Muscle of arm (tissue), 14 donors: ENCODE measurements at places on chromosomes 6 and 20.
A peak's percentile ranks its signal among the peaks of the same experiment; 100 is the strongest.

GRCh38 chr6:132746048-132746447 lies 11.7 kb downstream of the VNN2 start:
- no peak for DNase-seq

- no peak for DNase-seq
Measured at GRCh38 chr6:32396028-32396427, 11.0 kb downstream of the BTNL2 start.

DNA sequence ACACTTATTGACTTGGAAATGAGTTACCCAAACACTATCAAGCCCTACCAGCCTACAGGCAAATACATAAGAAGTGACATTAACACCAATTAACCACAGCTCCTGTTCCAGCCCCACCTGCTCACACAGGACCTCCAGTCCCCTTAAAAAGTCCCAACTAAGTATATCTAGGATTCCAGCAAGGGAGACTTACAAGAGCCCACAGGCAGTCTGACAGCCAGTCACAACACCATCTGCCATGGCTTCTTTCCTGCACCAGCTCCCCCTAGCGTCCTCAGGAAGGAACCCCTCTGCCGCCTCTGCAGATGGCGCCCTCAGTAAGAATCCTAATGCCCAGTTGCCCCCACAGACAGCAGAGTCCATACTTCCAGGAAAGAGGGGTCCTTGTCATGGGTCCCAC lies 122.1 kb downstream of the HIVEP2 start:
- DNase-seq: no peak

- DNase-seq: no peak
Measured at GRCh38 chr6:5081182-5081581, 4.0 kb upstream of the PPP1R3G start.

DNA sequence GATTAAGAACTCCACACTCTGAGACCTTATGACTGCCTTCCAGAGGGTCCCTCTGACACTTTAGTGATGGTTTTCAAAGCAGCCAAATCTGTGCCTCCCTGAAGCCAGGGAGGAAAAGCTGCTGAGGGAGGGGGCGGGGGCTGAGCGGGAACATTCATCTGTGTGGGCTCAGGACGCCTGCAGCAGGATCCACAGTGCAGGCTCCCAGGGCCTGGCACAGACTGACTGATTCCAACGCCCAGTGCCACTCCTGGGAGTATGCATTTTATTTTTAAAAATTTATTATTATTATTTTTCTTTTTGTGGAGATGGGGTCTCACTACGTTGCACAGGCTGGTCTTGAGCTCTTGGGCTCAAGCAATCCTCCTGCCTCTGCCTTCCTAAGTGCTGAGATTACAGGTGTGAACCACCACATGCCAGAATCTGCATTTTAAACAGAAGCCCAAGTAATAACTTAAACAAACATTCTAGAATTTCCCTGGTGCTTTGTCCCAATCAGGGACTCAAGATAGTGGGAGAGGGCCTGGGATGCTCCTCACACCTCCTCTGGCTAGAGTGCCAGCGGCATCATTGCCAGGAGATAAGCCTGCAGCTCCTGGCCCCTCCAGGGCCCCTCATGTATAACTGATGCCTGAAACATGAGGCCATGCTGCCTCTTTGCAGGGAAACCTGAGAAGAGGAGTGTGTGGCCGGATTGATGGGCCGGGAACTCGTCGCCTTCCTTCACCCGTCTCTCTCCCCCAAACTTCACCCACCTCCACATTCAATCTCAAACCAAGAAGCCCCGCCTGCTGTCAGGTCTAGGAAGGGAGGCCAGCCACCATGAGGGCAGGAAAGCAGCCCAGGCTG lies 438 bp upstream of the TMC2 start:
- DNase-seq: no peak

GRCh38 chr20:60139663-60140446 lies 181.6 kb downstream of the CDH26 start:
- no peak for DNase-seq

DNA sequence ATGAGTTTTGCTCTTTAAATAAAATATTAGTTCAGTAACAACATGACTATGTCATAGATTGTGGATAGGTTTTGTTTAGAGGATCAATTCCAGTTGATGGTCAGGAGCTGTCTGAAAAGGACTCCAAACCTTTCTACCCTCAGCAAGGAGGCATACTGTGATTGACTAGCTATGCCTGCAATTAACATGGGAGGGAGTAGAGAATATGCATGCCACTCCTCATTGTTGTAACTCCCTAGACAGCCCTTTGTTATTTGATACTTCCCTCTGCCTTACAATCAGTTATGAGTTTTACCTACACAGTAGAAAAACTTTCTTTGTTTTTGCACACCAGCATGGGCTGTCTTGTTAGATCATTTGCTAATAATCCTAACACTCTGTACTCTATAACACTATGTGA lies 1418.5 kb downstream of the KHDRBS2 start:
- no peak for DNase-seq

GRCh38 chr6:155717374-155717773 lies 261.7 kb upstream of the NOX3 start:
- no peak for DNase-seq

GRCh38 chr6:97215157-97215769 lies 67.8 kb downstream of the MMS22L start:
- DNase-seq: peak; percentile 9

- DNase-seq: peak; percentile 64
Measured at GRCh38 chr20:38298768-38299288, 5.1 kb upstream of the BPI start.

GRCh38 chr20:36017048-36017951 lies 48.9 kb downstream of the CNBD2 start:
- peak; percentile 77 for DNase-seq

- no peak for DNase-seq
Measured at GRCh38 chr6:142702501-142703460, 242.2 kb downstream of the HIVEP2 start.

GRCh38 chr6:17494919-17495318 lies 101.5 kb downstream of the CAP2 start:
- no peak for DNase-seq

DNA sequence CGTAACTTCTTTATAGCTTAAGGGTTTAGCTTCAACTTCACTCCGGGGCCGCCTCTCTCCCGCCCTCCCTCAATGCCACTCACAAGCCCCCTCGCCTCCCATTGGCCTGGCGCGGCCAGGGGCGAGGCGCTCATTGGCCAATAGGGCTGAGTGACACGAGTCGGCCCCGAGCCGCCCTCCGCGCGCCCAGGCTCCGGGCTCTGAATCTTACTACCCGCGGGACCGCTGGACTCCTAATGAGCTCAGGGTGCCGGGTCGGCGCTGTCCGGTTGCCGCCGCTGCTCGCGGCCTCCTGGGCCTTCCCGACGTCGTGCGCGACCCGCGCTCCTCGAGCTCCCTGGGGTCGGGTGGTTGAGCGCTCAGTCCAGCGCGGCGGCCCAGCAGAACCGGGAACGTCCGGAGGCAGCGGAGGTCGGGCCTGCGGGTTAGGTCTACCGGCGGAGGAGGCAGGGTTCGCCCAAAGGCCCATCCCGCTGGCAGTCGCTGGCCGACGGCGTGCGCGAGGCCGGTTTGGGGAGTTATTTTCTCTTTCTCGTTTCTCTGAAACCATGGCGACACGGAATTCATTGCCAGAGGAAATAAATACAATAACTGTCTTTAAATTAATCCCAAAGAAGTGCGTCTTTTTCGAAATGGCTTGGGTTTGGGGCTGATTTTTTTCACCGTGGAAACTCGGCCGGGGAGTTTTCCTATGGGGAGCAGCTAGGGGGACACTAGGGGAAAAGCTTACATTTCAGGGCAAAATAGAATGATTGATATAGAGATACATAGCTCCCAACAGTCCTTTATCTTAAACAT lies at the start of gene SIM1:
Gene SIM1, minus strand, starts transcription at position 19 of the 798 bp plus-strand sequence. CDS start 1,453 bp downstream, outside the sequence.
- DNase-seq: peak; percentile 86

DNA sequence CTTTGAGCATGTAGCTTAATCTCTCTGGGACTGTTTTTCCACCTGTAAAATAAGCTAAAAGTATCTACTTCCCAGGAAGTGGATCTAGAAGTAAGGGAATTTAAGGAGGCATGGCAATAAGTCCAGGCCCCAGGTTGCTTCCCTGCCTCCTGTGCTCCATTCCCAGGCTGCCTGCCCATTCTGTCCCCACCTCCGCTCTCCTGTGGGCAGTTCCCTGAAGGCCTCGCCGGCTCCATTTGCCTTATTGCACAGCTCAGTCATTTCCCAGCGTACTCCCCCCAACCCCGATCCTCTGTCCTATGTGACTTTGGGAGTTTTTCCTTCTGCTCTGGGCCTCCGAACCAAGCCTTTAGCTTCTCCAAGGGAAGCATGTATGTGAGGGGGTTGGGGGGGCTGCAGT lies 4.6 kb downstream of the SLC29A1 start:
- no peak for DNase-seq

GRCh38 chr6:87741001-87741650 lies 39.1 kb upstream of the AKIRIN2 start:
- no peak for DNase-seq

DNA sequence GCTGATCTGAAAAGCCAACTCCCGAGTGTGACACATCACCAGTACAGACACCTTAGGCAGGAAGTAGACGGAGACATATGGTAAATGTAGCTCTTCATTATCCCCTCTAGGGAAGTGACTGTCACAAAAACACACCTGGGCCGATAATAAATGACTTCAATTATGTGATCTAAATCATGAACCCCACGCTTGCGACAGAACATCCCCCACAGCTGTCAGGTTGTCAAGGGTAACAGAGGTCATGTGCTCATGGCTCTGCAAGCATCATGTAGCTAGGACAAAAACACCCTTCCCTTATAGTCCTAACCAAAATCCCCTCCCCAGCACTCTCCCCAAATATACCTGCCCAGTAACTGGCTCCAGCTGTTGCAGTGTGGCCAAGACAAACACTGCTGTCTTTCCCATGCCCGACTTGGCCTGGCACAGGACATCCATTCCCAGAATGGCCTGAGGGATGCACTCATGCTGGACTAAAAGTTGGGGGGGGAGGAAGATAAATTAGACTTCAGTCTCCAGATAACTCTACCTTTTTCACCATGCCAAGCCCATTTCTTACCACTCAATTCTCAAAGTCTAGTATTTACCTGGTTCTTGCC lies 2.9 kb downstream of the DDX39B start:
- DNase-seq: no peak

- DNase-seq: no peak
Measured at GRCh38 chr6:86856379-86856778, 80.9 kb upstream of the HTR1E start.

DNA sequence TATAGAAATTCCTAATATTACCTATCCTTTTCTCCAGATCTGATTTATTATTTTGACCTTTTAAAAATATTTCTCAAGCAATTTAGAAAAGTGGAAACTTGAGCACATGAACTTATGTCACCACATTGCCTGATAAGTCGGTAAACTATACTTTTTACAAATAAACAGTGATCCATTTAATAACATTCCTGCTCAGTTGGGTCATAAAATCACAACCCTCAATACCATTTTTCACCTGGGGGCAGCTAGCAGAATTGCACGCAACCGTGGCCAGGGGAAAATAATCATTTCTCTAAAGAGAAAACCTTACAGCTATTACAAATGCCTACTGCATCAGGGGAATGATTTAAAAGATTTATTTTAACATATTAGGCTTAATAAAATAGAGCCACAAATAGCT lies 614.5 kb downstream of the PHF3 start:
- DNase-seq: no peak

GRCh38 chr20:39103732-39104131 lies 141.6 kb downstream of the DHX35 start:
- DNase-seq: no peak

DNA sequence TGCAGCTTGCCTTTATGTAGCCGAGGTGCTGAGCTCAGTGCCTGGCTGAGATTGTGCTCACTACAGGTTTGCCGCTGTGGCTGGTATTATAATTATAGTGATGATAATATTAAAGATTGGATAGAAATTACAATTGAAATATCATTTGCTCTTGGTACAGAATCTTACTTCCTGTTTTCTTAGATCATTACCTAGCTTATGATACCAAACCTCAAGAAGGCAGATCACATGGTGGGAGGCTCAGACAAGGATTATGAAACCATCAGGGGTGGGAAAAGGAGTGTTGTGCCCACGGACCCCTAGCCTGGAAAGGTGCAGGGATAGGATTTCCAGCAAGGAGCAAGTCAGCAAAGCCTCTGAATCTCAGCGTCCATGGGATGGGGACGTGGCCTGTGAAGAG lies 70.6 kb downstream of the IGF2R start:
- DNase-seq: no peak
